ENCODE measurements at places on chromosomes 7 and 10.
A peak's percentile ranks its signal among the peaks of the same experiment; 100 is the strongest.

DNA sequence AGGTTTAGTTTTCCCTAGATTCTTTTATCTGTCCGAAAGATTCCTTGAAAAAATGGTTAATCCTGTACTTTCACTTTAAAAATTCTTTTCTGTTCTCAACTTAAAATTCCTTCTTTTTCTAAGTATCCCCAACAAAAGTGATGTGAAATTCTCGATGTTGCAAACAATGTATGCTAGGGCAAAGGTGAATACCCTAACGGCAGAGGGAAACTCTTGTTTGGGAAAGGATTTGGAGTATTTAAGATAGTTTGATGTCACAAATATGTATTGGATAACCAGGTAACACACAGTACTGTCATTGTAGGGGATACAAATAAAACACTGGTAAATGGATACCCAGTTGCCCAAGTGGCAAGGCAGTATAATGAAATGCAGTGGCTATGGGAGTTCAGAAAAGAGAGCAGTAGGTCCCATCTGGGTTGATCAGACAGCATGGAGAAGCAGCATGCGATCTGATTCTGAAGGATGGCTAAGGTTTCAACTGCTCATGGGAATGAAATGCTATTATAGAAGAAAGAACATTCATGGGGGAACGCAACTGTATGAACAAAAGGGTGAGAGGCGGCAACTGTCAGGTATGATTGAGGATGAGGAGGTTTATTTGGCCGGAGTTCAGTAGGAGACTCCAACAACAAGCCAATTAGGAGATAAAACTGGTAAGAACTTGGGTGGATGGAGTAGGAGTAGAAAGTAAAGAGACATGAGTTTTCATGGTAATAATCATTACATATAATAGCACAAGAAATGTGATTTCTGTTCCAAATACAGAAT is 3.2 kb upstream of the EPC1 start:
- no peak for DNase-seq

- DNase-seq, result no peak
These were observed 4.3 kb downstream of the NPS start for GRCh38 chr10:127553417-127553816.

DNA sequence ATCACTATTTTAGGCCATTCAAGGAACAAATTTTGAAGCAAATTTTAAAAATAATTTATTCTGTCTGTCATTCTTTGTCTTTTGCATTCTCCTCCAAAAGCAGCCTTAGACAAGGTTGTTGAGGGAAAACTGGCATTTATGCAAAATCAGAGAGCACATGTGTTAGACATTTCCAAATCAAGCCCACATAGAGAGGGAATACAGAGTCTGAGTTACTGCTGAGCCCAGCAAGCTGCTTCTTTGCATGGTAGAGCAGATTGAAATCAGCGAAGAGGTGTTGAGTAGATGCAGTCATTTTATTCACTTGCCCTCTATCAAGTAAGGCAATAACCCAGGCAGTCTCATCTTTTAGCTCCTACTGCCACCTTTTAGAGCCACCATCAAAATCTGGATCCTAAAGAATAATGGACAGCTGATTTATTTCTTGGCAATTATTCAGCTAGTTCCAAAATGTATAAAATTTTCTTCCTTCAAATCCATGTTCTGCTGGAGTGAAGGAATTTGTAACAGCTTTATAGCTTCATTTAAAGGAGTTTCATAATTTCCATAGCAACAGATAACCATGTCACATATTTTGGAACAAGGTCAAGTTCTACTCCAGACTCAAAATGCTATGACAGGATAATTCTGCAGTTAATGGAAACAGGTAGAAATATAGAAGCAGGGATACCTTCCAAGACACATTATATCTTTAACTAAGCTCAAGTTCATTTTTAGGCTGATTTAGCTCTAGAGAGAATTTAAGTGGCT is 7.3 kb upstream of the PCDH15 start:
- DNase-seq, result no peak

GRCh38 chr10:25026463-25026862 is 10.1 kb downstream of the THNSL1 start:
- no peak for DNase-seq

GRCh38 chr10:69226919-69227450 is 6.9 kb downstream of the HKDC1 start:
- DNase-seq, result no peak

DNA sequence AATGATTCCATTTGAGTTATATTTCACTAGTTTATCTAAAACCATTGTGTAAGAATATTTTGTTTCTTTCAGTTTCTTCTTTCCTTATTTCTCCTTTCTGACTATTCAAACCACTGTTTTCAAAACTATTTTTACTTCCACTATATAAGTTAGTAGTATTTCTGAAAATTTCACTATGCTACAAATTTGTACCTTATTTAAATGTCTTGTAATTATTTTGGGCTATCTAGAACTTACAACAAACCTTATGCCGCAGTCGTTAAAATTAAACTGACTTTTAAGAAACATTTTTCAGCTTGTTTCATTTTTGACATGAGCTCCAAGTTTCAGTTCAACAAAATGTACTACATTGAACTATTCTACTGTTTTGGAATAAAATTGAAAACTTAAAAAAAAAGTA is 1.8 kb downstream of the TFEC start:
- no peak for DNase-seq

GRCh38 chr7:157707983-157708918 is 371.4 kb downstream of the DNAJB6 start:
- DNase-seq, result no peak

GRCh38 chr7:99399597-99399996 is 8.8 kb downstream of the PDAP1 start:
- DNase-seq, result no peak

DNA sequence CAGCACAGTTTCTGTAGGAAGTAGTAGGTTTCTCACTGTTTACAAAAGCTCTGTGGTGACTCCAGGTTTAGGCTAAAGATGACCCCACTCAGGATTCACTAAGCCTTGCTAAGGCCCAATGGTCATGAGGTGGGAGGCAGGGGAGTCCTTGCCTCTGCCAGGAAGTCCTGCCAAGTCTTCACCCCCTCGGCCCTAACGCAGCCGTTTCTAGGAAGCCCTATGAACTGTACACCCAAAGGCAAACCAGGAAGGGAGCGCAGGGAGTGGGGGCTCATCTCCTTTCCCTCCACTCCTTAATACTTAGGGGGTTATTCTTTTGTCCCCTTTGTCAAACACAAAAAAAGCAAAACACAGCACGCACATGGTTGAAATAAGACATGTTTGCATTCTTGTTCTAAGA is 64.6 kb downstream of the CTBP2 start:
- no peak for DNase-seq

DNA sequence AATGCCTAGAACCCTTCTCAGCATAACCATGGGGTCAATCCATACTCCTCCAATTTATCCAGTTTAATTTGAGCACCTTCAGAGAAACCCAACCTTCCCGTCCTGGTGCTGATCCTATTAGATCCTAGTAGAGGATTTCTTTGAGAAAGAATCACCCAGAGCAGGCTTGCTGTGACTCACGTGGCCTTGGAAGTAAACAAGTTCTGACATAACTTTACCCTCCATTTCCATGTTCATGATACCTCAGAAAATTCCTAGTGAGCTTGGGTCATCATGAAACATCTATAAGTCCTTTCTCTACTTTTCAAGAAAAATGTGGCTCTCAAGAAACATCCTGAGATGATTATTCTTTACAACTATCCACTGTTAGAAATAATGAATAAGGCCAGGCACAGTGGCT is 71.7 kb downstream of the PRLHR start:
- DNase-seq, result no peak

DNA sequence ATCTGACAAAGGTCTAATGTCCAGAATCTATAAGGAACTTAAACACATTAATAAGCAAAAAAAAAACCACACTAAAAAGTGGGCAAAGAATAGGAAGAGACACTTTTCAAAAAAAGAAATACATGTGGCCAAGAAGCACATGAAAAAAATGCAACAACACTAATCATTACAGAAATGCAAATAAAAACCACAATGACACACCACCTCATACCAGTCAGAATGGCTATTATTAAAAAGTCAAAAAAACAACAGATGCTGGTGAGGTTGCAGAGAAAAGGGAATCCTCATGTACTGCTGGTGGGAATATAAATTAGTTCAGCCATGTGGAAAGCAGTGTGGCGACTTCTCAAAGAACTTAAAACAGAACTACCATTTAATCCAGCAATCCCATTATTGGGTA is 119.0 kb downstream of the LMBR1 start:
- DNase-seq, result no peak

GRCh38 chr10:130009228-130009627 is 45.2 kb upstream of the EBF3 start:
- no peak for DNase-seq

DNA sequence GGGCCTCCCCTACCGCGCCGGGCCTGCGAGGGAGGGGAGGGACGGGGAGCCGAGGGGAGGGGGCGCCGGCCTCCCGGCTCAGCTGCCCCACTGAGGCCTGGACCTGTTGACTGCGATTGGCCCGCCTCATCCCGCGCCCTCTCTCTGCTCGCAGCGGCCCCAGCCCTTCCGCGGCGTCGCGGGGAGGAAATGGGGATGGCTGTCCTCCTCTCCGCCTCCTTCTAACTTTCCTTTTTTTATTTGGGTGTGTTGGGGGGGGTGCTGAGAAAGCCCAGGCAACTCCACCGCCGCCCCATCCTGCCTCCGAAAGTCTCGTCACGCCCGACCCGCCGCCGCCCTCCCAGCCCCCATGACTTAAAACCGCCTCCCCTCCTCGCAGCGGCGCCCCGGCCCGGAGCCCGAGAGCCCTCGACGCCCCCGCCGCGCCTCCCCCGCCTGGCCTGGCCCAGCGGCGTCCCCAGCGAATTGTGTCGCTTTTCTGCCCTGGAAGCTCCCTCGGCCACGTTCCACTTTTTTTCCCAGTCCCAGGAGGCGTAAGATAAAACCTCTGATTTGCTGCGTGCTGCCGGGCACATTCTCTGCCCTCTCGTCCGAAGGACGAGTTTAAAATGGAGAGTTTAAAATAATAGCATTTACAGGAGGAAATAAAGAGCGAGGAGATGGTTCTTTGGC is 842 bp upstream of the SKIDA1 start:
- DNase-seq, result peak; percentile 51

- no peak for DNase-seq
These were observed 29.7 kb downstream of the NUP42 start for GRCh38 chr7:23211589-23211988.

GRCh38 chr10:121339114-121339513 is 259.1 kb downstream of the FGFR2 start:
- DNase-seq, result no peak

GRCh38 chr7:127677433-127678230 is 25.6 kb downstream of the SND1 start:
- DNase-seq, result no peak

GRCh38 chr7:143510854-143511592 is 33.4 kb downstream of the TAS2R41 start:
- no peak for DNase-seq

DNA sequence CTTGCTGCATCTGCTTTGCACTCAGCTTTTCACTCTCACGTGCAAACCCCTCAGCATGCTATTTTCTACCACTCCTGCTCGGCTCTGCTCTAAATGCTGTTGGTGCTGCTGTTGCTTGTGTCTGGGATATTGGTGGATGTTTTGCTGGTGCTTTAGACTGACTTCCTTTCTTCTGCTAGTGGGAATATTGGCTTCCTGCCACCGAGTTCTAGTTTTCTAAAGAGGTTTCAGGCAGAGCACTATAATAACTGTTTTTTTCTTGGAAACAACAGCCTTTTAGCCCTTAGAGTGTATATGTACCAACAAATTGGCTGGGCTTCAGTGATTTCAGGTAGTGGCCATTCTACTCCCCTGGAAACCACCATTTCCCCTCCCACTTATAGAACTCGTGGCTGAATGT is 27.8 kb downstream of the TMEM236 start:
- DNase-seq, result no peak

DNA sequence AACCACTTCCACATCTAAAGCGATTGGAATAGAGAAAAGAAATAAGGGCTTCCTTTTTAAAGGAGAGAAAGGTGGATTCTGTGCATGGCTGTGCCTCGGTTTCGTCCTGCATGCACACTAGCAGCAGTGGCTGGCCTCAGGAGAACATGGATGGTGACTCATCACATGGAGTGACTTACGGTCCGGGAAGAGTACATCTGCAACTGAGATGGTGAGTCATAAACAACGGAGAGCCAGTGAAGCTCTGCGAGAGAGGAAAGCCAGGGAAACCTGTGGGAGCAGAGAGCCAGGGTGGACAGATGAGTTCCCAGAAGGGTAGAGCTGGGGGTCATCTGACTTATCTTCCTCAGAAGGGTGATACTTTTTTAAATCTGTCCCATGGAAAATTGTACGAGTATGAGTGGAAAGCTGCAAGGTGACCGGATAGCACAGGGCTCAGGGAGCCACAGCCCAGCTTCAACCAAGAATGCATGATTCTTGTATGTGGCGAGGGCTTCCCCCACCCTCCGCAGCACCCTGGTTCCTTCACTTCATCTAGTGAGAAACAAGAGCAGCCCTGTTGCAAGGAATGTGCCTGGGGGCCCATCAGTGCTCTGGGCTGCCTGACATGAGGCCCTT is 259.1 kb downstream of the KLF6 start:
- DNase-seq, result no peak

- DNase-seq, result no peak
These were observed 32.1 kb downstream of the ARMC3 start for GRCh38 chr10:22959950-22960349.

DNA sequence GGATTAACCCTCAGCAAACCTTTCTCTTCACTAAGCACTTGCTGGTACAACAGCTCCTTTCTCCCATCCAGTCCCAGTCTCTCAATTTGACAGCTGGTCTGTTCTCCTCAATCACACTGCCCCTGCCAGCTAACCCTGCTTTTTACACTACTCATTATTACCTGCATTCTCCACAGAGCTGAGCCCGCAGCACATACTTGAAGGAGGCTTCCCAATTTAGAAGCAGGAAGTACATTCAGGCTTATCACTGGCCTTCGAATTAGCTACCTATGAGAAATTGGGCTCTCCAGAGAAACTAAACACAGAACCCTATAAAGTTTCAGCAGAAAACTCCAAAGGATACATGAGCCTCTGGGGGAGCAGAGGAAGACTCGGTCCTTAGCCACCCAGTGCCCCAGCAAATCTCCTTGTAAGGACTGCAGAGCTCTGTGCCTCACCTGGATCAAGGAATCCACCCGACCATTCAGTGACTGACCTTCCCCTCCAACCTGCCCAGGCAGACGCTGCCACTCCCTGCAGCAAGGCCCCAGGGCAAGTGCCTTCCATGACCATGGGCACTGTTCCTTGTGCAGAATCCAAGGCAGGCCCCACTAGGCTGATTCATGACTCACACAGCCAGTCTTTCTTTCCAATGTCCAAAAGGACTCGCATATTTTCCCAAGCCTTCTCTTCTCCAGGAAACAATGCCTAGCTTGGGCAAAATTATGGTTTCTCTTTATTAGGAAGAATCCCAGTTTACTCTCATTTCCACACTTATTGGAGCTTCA is 68.0 kb downstream of the VOPP1 start:
- DNase-seq, result no peak

GRCh38 chr7:128139406-128139805 is 101.7 kb upstream of the LEP start:
- no peak for DNase-seq

DNA sequence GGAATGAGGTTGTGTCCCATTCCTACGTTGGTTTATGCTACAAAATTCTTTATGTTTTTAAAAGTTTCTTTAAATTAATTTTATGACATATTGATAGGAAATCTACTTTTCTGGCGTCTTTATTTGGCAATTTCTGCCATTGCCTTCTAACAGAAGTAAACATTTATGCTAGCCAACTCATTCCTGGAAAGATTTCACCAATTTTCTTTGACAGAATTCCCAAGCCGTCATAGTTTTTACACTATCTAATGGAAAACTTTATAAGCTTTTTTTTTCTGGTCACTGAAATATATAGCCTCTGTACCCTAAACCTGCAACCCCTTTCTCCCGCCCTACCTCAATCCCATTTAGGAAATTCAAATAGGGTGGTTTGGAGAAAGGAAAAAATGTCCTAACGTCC is 6.1 kb upstream of the TCAF1 start:
- DNase-seq, result no peak

- DNase-seq, result no peak
These were observed 25.2 kb downstream of the ADAP1 start for GRCh38 chr7:929311-929711.

Measured in activated T-helper 1 cell treated with anti-CD3 and anti-CD28 coated beads, Interleukin-2, amount 50 U/mL, for 16 hours (primary cell).